ENCODE measurements at places on chromosomes 13 and 19.
A peak's percentile ranks its signal among the peaks of the same experiment; 100 is the strongest.

DNA sequence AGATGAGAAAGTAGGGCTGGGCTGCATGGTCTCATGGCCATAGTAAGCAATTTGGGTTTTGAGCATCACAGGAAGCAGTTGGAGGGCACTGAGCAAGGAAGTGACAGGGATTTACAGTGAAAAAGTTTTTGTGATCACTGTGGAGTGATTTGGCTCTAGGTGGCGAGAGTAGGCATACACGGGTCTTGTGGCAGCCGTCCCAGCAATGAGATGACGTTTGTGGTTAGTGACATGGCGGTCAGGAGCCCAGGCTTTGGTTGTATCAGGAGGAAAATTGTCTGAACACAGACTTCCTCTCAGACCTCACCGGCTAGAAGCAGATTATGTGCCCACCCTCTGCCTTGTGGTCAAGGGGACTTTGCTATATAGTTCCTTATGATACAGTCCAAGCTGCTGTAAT is 3.3 kb downstream of the ZNF444 start:
- no peak for DNase-seq

DNA sequence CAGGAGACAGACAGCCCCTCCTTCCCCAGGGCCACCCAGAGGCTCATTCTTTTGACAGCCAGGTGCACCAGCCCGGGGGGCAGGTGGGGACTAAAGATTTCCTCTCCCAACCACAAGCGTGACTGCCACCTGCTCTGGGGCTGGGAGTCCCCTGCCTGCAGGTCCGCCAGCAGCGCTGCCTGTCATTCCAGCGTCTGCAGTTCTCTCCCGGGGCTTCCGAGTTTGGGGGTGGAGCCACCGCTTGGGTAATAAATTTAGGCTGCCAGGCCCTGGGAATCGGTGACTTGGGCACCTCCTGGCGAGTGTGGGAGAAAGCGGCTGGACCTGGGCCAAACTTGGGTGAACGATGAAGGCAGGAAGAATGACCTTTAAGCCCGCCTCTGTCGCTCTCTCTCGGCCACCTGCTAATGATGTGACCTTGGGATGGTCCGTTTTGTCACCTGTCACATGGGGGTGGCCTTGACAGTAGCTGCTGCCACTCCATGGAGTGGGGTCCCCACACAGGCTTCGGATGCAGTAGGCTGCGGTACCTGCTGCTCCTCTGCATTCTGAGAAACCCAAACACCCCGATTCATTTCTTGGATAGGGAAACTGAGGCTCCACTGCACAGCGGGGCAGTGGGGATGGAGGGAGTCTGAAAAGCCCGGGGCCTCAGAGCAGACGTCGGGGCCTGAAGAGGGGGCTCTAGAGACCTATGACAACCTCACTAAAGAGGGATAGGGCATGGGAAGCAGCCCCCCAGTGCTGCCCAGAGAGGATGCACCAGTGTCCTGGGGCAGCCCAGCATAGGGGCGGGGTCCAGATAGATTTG is 12.8 kb downstream of the FUT6 start:
- DNase-seq = no peak

DNA sequence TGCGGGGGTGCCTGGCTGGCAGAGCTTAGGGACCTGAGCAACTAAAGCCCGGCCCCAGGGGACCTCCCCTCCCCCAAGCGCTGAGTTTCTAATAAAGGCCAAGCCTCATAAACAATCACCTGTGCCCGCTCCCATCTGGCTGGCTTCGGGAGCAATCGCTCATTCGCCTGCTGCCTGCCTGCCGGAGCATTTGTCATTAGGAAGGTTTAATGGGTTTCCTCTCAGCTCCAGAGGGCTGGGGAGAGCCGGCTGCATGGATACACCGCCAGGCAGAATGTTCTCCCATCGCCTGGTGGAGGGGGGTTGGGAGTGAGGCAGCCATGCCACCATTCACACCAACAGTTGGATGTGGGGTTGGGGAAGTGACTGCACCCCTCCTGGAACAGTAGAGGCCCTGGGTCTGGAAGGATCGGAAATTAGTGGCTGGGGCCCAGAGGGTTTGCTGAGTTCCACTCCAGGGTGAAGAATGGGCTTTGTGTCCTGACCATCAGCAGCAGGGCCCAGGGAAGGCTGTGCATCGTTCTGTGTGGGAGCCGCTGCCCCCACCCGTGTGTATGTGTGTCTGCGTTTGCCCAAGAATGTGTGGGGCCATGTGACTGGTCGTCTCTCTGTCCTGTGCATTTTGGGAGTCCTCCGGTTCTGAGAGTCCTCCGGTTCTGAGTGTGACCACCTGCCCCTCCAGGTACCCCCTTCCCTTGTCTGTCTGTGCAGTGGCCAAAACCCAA is 15.3 kb downstream of the PIN1 start:
- DNase-seq = no peak

GRCh38 chr13:66402066-66402465 is 828.1 kb downstream of the PCDH9 start:
- DNase-seq = no peak

- DNase-seq = no peak
These were observed 48.6 kb downstream of the FOXO1 start for GRCh38 chr13:40617801-40618356.

GRCh38 chr13:19266979-19267378 is 85.4 kb upstream of the TUBA3C start:
- no peak for DNase-seq

DNA sequence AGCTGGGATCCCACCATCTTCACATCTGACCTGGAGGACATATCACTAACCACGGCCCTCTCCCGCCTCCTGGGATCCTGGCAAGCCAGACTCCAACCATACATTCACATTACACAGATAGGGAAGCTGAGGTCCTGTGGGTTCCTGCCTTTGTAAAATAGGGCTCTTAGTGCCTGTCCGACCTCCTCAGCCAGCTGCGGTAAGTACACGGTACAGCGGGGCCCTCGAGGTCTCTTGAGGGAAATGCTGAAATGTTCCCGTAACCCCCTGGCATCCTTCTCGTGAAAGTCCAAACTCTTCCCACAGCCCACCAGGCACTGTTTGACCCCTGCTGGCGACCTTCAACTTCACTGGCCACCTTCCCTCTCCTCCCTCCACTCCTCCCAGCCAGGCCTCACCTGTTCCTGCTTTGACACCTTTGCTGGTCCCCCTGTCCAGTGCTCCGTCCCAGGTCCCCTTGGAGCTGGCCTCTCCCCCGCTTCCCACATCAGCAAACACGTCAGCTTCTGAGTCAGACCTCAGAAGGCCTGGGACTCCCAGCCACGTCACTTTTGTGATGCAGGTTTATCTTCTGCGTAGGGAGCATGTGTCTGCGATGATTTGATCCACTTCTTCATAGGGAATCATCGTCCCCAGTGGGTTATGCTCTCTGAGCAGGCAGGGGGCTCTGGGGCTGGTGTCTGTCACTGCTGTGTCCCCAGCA is 8.8 kb upstream of the GNG7 start:
- DNase-seq = no peak

- DNase-seq = no peak
These were observed 498.6 kb upstream of the SLITRK1 start for GRCh38 chr13:84380866-84381265.

DNA sequence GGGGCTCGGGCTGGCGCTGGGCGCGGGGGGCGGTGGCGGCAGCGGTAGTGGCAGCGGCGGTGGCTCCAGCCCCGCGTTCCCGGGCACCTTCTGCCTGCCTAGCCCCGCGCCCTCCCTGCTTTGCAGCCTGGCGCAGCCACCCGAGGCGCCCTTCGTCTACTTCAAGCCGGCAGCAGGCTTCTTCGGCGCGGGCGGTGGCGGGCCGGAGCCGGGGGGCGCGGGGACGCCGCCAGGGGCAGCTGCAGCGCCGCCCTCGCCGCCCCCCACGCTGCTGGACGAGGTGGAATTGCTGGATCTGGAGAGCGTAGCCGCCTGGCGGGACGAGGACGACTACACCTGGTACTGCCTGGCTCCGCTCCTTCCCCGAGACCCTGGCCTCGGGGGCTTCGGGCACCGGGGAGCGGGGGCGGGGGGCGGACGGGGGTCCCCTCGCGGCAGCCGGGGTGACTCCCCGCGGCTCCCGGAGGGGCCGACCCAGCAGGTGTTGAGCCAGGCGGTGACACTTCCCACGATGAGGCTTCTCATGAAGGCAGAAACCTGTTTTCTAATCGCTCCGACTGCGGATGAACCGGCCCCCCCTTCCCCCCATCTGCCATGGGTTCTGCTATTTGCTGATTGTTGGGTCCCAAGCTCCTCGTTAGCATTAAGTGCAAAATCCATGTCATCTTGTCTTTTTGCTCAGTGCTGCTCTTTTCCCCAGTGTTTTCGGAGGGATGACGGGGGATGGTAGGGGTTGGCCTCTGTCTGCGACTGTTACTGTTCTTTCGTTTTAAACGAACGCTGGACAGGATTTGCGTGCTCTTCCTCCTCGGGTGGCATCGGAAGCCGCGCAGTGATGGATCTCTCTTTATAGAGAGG is 943 bp downstream of the SLAIN1 start:
- peak; percentile 64 for DNase-seq

GRCh38 chr13:34143637-34144036 is 325.7 kb downstream of the RFC3 start:
- DNase-seq = no peak

GRCh38 chr19:7706955-7707456 is 5.1 kb upstream of the FCER2 start:
- DNase-seq = no peak

GRCh38 chr19:2962018-2962670 is 15.2 kb upstream of the TLE6 start:
- DNase-seq = peak; percentile 70

DNA sequence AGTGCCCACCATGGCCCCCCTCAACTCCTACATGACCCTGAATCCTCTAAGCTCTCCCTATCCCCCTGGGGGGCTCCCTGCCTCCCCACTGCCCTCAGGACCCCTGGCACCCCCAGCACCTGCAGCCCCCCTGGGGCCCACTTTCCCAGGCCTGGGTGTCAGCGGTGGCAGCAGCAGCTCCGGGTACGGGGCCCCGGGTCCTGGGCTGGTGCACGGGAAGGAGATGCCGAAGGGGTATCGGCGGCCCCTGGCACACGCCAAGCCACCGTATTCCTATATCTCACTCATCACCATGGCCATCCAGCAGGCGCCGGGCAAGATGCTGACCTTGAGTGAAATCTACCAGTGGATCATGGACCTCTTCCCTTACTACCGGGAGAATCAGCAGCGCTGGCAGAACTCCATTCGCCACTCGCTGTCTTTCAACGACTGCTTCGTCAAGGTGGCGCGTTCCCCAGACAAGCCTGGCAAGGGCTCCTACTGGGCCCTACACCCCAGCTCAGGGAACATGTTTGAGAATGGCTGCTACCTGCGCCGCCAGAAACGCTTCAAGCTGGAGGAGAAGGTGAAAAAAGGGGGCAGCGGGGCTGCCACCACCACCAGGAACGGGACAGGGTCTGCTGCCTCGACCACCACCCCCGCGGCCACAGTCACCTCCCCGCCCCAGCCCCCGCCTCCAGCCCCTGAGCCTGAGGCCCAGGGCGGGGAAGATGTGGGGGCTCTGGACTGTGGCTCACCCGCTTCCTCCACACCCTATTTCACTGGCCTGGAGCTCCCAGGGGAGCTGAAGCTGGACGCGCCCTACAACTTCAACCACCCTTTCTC is 8.2 kb downstream of the FOXA3 start:
- DNase-seq = no peak

DNA sequence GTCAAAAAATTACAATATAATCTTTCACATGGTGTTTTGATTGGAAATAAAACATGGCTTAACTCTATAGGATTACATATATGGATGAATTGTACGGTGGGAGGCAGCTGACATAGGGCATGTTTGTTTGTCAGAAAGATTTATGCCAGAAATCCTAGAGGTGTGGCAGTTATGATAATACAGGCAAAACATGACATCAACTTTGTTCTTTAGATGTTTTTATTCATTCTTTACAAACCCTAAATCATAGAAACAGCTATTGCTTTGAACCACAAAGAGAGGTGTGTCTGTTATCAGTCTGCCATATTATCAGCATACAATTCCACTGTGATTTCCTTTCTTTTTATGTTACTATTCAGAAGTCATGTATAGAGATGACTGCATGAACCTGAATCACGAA is 8.2 kb upstream of the CLDN10 start:
- no peak for DNase-seq

DNA sequence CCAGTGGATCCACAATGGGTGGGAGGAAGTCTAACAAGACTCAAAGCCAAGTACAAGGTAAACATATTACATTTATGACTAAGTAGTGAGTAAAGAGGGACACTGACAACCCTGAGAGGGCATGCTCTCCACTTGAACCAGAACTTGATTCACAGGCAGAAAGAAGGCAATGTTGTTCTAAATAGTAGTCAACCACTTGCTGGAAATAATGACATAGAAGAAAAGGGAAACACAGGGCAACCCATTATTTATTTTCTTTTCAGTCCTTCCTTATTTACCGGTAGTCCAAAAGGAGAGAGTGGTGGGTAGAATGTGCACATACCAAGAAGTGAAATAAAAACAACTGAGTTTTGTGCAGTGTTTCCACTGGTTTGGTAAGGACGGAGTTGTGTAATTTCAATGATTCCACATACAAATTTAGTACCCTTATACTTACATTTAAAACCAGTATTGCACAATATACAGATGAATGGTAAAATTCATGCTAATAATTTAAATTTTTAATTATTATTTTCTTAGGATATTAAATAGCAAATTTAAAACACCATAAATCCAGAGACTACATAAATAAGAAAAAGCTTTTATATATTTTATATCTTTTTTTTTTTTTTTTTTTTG is 65.9 kb downstream of the ENOX1 start:
- DNase-seq = no peak

- DNase-seq = no peak
These were observed 62.1 kb upstream of the FREM2 start for GRCh38 chr13:38624822-38625221.

DNA sequence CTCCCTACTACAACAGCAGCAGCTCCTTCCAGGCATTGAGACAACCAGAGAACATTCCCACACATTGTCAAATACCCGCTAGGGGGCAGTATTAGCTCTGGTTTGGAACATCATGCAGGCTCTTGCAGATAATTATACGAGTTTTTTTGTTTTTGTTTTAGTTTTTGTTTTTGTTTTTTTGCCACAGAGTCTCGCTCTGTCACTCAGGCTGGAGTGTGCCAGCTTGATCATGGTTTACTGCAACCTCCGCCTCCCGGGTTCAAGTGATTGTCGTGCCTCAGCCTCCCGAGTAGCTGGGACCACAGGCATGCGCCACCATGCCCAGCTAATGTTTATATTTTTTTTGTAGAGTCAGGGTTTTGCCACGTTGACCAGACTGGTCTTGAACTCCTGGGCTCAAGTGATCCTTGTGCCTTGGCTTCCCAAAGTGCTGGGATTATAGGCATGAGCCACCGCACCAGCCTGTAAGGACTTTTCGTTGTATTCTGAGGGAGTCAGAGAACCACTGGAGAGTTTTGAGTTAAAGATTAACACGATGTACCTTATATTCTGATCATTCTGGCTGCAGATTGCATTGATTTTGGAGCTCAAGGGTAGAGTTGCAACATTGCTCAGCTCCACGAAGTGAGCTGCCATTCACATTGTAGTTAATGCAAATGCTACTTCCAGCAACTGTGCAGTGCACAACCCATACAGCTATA is 41.7 kb upstream of the CEACAM20 start:
- peak; percentile 76 for DNase-seq

Measured in activated CD4-positive, alpha-beta T cell treated with anti-CD3 and anti-CD28 coated beads, Interleukin-2, Interleukin-6, amounts not matched to agents 100 ng/mL and 50 ng/mL, durations not matched to agents 16 hours and 8 hours (primary cell).